ENCODE measurements at places on chromosomes 4 and X.

DNA sequence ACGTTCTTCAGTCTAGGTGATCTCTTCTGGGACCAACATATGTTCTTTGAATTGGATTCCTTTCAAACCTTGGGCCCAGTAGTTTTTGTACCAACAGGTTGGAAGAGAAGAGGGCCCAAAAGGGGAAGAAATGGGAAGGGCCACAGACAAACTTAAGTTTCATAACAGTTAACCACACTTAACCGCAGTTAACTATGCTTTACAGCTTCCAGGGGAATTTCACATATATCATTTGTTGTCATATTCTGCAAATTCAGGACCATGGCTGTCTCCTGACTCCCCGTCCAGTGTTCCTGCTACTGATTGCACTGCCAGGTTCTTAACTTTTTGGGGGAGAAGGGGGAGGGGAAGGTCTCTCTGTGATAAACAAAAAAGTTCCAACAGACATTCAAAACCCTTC is 34.6 kb downstream of the RTL5 start:
- no peak for DNase-seq

GRCh38 chrX:15676886-15677285 is 12.3 kb upstream of the CLTRN start:
- DNase-seq: no peak

- DNase-seq: no peak
Measured at GRCh38 chrX:135513130-135513515, 7.3 kb upstream of the INTS6L start.

- no peak for DNase-seq
Measured at GRCh38 chr4:37665333-37666320, 20.5 kb downstream of the RELL1 start.

DNA sequence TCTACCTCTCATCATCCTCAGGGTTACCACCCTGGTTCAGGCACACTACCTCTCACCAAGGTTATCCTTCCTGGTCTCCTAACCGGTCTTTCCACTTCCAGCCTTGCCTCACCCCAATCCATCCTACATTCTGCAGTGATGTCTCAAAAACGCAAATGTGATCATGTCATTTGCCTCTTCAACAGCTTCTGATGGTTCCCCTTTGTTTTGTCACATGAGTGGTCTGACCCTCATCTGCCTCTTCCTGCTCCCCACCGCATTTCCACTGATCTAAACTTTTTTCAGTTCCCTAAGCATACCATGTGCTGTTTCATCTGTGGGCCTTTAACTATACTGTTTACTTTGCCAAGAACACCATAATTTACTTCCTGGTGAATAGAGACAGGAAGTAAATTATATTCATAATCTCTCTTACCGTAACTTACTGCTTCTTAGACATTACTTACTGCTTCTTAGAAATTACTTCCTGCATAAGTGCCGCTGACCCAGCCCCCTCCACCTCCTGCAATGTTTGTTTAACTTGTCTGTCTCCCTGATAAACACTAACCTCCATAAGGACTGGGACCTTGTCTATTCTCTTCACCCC is 27.1 kb upstream of the NSUN7 start:
- DNase-seq: no peak

GRCh38 chr4:5379895-5380294 is 328.5 kb downstream of the EVC2 start:
- DNase-seq: no peak

- no peak for DNase-seq
Measured at GRCh38 chr4:88275516-88275915, 8.8 kb downstream of the PPM1K start.

- DNase-seq: no peak
Measured at GRCh38 chrX:15475021-15475420, 18.1 kb downstream of the PIR start.

GRCh38 chr4:118845552-118846050 is 9.7 kb upstream of the SEC24D start:
- DNase-seq: no peak

DNA sequence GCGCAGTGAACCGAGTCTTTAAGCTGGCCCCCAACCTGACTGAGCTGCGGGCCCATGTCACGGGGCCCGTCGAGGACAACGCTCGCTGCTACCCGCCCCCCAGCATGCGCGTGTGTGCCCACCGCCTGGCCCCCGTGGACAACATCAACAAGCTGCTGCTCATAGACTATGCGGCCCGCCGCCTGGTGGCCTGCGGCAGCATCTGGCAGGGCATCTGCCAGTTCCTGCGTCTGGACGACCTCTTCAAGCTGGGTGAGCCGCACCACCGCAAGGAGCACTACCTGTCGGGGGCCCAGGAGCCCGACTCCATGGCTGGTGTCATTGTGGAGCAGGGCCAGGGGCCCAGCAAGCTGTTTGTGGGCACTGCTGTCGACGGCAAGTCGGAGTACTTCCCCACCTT is 2.2 kb downstream of the PLXNA3 start:
- no peak for DNase-seq

- no peak for DNase-seq
Measured at GRCh38 chr4:64767547-64767946, 358.3 kb upstream of the TECRL start.

DNA sequence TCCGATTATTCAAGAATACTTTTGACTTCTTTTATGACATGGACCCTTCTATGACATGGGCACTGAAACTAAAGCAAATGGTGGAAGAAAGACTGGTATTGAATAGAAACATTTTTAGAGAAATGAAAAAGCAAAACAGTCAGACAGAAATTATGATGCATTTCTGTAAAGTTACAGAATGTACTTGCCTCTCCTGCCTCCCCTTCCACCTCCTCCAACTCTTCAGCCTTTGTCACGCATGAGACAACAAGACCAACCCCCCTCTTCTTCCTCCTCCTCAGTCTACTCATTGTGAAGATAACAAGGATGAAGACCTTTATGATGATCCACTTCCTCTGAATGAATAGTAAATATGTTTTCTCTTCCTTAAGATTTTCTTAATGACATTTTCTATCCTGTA is 46.3 kb upstream of the HUWE1 start:
- DNase-seq: no peak

GRCh38 chrX:132216806-132217202 is 2.4 kb downstream of the RAP2C start:
- no peak for DNase-seq

DNA sequence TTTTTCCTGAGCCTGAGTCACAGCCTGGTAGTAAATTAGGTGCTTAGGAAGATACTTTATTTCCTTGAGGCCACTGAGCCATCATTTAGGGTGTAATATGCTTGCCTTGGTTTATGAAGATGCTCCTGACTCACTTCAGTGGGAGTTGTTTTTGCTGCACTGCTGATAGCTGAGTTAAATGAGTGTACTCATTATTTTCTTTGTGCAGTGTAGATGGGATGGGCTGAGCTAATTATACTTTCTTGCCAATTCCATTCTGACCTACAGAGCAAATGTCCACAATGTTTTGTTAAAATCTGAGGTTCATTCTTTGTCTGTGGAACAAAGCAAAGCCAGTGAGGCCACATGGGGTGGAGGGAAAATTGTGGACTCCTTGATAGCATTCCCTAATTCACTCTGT is 60.0 kb downstream of the FGF13 start:
- DNase-seq: no peak

DNA sequence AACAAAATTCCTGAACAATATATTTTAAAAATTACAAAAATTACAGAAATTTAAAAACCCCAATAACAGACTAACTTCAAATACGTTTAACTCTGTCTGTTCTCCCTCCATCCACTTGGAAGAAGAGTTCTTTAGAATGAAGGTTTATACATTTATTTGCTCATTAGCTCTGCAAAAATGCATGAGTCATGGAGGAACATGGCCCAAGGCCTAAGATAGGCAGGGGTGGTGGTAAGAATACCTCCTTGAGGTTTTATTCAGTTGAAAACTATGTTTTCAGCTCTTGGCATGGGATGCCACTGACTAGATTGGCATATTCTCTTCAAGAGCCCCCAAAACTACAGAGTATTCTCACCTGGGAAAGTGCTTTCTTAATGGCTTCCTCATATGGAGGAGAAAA is 8.8 kb upstream of the LRRC66 start:
- no peak for DNase-seq

GRCh38 chrX:72306851-72307645 is 1.3 kb upstream of the CITED1 start:
- no peak for DNase-seq

DNA sequence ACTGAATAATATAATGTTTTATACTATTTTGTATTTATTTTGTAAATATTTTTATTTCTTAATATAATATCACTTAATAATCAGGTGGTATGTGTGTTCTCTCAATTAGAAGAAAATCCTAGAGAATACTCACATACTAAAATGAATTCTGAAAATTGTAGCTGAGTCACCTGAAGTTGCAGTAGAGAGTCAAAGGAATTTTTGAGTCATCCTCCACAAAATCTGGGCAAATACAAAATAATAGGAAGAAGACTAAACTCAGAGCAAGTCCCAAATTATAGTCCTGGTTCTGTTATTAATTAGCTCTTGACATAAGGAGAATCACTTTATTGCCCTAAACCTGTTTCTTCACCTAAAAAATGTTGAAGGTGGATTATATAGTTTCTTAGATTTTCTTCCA is 57.8 kb downstream of the SPATA4 start:
- DNase-seq: no peak

DNA sequence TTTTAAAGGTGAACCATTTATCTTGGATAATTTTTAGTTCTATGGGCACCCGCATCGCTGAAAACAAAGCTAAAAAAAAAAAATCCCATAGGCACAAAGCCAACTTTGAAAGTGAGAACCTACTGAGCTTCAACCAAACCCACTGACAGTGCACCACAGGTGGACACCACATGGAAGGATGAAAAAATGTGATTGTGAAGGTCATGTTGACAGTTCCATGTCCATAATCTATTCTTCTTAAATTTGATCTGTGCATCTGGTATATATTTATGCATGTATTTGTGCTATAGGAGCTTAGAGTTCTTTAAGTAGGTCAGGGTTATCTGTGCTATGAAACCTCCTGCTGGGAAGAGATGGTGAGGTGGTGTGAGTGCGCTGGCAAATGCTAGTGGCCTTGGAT is 374.3 kb downstream of the SPRY1 start:
- DNase-seq: no peak

DNA sequence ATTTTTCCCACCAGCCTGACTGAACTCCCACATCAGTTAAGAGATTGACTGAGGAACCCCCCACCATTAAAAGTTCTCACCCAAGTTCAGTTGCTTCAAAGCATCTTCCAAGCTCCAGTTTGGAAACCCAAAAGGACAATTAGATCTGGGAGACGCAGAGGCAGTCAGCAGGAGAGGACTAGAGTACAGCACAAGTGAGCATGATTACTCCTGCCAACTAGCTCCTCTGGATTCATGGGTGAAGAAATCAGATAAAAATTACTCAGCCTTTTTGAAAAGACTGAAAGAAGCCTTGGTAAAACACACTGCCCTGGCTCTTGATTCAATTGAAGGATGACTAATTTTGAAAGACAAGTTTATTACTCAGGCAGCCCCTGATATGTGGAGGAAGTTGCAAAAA is 297.5 kb downstream of the ADAM29 start:
- DNase-seq: no peak

- no peak for DNase-seq
Measured at GRCh38 chrX:111114806-111115205, 18.8 kb downstream of the PAK3 start.

DNA sequence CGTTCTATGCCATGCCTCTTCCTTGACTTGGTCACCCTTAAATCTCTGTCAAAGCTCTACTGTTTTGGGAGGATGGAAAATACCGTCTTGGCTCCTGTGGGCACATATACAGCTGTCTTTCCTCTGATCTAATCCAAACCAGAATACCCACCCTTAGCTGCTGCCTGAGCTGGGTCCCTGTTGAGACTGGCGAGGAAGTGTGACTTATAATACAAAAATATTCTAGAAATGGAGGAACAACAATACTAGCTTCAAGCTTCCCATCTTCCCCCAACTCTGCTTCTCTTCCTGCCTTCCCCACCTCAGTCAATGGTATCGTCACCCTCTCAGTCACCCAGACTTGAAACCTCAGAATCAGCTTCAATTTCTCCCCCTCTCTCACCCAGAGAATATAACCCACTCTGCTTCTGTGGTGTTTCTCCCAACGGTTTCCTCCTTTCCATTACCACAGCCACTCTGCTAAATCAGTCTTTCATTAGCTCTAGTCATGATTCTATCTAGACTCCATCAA is 599 bp upstream of the IL2RG start:
- DNase-seq: no peak

- DNase-seq: no peak
Measured at GRCh38 chr4:157389741-157390140, 169.2 kb downstream of the GRIA2 start.

- DNase-seq: no peak
Measured at GRCh38 chrX:123422875-123423274, 238.8 kb downstream of the GRIA3 start.

DNA sequence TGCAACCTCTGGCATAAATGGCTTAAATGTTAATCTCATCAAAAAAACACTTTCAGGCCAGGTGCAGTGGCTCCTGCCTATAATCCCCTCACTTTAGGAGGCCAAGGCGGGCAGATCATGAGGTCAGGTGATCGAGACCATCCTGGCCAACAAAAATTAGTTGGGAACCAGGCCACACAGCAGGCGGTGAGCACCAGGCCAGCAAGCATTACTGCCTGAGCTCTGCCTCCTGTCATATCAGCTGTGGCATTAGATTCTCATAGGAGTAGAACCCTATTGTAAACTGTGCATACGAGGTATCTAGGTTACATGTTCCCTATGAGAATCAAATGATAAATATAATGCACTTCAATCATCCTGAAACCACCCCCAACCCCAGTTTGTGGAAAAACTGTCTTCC is 125.8 kb downstream of the LRBA start:
- DNase-seq: no peak

GRCh38 chrX:69093960-69094871 is 71.0 kb downstream of the PJA1 start:
- peak; percentile 12 for DNase-seq

GRCh38 chr4:4268776-4269175 is 20.8 kb upstream of the TMEM128 start:
- DNase-seq: no peak

DNA sequence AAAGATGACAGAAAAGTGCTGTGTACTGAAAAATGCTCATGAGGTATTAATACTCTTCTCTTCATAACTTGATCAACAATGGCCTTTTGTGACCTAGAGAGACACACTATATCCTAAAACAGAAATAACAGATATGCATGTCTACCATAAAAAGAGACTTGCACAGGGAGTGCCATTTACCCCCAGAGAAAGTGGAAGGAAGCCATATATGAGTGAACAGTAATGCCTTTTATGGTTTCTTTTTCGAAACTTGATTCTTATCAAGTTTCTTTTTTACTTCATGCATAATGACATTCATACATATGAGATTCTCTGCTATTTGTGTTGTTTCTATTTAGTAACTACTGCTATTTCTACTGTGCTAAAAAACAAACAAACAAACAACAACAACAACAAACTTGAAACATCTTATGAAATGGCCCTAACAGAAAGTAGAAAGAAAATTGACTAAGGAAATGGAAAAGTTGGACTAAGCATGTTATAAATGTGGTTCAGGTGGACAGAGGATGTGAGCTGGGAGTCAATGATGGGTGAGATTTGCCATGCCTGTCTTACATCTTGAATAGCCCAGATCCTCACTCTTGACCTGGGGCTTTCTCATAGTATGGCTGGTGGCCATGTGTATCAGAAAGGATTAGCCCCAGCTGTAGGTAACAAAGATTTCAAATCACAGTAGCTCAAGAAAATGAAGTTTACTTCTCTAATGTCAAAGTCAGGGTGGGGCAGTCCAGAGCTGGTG is 43.8 kb downstream of the GEMIN8 start:
- DNase-seq: no peak

- no peak for DNase-seq
Measured at GRCh38 chrX:132171478-132171877, 43.7 kb upstream of the FRMD7 start.
